ENCODE measurements at places on chromosomes 6 and 20.

DNA sequence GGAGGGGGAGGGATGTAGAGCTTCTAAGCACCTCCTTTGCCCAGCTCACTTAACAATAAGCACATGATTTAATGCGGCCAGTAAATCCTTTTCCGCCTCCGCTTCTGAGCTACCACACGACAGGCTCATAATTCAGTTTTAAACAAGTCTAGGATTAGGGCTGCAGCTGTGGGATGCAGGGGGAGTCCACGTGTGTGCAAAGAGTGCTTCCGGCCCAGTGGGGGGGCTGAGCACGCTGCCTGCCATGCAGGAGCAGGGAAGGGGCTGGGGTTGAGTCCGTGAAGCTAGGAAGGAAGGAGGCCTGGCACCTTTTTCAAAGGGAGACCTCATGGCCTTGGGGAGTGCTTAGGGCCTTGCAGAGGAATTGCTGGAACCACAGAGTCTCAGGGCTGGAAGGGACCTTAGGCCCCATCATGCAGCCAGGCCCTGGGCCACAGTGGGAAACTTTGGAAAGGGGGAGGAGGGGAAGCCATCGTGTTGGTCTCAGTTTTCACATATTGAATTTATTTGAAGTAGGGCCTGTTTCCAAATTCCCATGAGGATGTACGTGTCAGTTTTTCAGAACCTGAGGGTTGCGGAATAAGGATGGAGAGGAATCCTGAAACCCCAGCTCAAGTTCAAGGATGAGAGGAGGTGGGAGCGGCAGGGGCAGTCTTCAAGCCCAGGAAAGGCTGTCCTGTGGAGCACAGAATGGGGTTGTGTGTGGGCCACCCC is 96.1 kb downstream of the VEGFA start:
- no peak for DNase-seq

DNA sequence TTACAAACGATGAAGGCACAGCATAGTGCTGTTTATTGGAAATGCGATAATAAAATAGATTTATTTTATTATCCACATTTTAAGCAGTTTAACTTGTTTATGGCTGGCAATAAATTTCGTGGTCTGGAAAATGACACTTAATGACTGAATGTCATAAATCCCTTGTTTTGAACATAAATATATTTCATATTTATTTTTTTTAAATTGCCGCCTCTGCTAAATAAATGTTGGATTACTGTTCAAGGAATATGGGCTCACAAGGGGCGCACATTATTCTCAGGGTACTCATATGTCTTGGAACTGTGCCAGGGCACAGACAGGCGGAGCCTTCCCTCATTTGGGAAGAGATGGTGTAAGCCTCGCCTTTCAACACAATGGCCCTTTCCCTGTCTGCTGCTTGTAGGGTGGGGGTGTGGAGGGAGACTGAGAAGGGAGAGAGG is 134.3 kb downstream of the PXDC1 start:
- no peak for DNase-seq

DNA sequence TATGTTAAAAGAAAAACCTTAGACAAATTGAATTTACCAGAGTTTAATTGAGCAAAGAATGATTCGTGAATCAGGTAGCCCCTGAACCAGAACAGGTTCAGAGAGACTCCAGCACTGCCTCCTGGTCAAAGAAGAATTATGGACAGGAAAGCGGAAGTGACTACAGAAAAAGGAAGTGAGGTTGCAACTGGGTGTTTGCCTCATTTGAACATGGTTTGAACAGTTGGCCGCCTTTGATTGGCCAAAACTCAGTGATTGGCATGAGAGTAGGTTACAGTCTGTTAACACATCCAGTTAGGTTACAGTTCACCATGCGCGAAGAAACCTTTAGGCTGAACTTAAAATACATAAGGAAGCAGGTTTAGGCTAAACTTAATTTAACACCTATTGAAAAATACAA is 248.8 kb downstream of the TFAP2A start:
- DNase-seq: no peak

DNA sequence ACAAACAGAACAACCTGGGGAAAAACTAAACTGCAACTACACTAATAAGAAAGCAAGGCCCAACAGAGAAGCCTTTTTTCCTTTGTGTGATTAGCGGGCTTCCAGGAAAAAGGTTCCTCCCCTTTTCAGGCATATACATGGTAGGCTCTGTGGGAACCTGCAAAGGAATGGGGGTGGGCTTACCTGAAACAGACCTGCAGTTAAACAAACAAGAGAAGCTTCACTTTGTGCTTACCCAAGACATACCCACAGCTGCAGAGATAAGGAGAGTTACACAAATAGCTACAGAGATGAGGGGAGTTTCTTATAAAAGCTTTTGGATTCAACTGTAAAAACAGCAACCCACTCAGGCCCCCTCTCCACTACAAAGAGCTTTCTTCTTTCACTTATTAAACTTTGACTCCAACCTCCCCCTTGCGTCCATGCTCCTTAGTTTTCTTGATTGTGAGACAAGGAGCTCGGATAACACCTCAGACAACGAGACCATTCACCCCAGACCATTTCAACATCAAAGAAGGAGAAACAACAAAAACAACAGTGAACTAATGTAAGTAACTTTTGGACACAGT is 30.9 kb downstream of the RNF146 start:
- DNase-seq: no peak

- no peak for DNase-seq
Measured at GRCh38 chr20:6697228-6697972, 70.1 kb upstream of the BMP2 start.

DNA sequence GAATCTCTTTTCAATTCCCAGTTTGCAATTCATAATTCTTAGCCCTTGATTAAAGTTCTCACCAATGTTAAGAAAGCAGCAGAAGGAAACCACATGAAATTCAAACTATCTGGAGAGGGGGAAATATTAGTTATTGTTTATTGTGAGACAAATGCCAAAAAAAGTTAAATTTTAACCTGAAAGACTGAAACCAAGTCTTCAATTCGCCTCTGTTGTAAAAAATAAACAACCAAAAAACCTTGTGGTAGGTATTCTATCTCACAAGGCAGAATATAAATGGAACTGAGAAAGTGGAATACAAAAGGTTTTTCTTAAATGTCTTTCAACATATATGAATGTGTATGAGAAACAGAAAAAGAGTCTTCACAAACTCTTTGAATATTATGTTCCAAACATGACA is 24.8 kb downstream of the TMX4 start:
- no peak for DNase-seq

GRCh38 chr20:49790077-49790798 is 22.4 kb upstream of the SLC9A8 start:
- no peak for DNase-seq

DNA sequence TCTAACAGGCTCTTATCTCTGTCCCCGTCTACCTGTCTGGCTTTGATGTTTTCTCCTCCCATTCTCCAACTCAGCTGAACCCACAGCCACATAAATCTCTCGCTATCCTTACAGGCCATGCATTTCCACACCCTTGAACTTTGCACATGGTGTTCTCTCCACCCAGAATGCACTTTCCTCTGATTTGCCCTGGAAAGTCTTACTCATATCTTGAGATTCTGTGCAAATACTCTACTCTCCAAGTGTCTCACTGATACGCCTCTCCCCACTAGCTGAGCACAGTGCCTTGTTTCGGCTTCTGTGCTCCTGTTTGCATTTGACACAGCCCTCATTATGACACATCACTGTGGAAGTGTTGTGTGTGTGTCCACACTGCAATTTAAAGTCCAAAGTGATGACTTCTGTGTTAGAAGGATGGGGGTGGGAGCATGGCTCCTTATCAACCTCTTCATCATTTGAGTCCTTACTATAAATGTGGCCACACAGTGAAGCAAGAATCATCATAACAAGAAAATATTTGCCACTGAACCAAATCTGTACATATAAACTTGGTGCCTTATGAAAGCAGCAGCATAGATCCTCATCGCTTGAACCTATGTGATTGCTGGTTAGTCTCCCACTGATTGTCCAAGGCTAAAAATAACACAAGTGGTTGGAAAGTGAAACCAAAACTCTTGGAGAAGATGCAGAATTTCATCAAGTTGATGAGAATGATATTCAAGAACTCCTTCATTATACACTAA is 5.5 kb upstream of the PRELID3B start:
- DNase-seq: no peak

- no peak for DNase-seq
Measured at GRCh38 chr20:1934156-1934555, 38.9 kb downstream of the SIRPA start.

DNA sequence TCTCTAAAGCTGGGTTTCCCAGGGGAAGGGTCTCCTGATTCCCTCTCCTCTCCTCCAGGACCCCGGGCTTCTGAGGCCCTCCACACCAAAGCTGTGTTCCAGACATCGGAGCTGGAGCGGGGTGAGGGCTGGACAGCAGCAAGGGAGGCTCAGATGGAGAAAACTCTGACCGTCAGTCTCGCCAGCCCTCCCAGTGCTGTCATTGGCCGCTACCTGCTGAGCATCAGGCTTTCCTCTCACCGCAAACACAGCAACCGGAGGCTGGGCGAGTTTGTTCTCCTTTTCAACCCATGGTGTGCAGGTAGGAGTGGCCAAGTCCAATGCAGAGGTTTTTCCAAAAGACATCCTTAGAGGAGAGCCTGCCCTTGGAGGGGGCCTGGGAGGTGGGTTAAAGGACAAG is 14.4 kb downstream of the TGM6 start:
- DNase-seq: no peak

DNA sequence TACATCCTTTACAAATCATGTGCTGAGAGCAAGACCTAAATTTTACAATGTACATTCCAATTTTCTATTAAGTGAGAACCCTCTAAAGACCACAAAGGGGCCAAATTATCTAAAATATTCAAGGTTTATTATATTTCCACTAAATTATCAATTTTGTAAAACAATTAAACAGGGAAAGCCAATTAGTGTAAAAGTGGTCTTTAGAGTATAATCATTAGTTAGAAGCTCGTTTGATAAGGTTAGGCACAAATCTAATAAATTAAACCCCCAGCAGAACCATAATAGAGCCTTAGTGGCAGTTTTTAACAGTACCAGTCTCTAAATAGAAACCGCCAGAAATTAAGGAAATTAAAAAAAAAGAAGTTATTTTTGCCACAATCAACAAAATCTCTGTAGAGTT is 249.1 kb upstream of the MANEA start:
- DNase-seq: no peak

DNA sequence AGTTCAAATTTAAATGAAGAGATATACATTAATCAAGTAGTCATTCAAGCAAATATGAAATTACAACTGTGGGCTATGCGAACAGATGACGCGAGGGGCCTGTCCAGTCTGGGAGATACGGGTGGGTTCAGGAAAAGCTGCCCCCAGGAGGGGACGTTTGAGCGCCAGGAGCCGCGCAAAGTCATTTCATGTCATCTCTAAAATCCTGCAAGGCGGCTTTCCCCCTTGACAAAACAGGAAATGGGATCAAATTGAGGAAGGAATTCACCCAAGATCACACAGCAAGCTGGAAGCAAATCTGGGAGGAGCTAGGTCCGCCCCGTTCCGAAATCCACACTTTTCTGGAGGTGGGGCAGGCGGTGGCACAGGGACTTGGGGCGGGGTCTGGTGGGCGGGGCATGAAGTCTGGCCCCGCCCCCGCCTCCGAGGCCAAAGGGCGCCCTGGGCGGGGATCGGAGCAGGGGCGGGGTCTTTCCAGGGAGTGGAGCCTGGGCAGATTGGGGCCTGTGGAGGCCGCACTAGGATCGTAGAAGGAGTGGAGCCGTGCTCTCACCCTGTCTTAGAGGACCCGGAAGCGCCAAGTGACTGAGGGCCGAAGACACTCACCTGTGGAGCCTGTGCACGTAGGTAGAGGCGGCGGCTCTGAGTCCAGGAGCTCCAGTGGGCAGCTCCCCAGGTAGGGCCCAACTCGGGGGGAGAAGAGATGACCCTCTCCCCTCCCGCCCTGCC is at the start of gene LPIN3:
Gene LPIN3 (plus strand): TSS at position 495 of the 729 bp plus-strand sequence. CDS start 4,983 bp downstream, outside the sequence.
- peak; percentile 18 for DNase-seq

Measured in stimulated activated CD8-positive, alpha-beta memory T cell treated with anti-CD3 and anti-CD28 coated beads, Interleukin-2, amount 100 ng/mL, for 1 hour (primary cell).